ENCODE measurements at places on chromosomes 12 and 14. TPM values are rescaled to one million over a fixed set of nuclear protein-coding genes. Genes with fewer than 3 reads are reported as not detected.

TIGAR gene
- 45.0 TPM for total RNA-seq

CD27 gene
- not detected for total RNA-seq

DYNLL1 gene
- total RNA-seq = 634 TPM

BMP4 gene
- 2.2 TPM for total RNA-seq

DYRK2 gene
- total RNA-seq = 13.8 TPM

MSI1 gene
- 0.50 TPM for total RNA-seq

PTPRQ gene
- total RNA-seq = 0.01 TPM

ETFBKMT gene
- total RNA-seq = 0.40 TPM

RILPL2 gene
- 1.7 TPM for total RNA-seq

SLC10A1 gene
- total RNA-seq = not detected

ERP27 gene
- not detected for total RNA-seq

ALG10 gene
- 3.1 TPM for total RNA-seq

CRIP1 gene
- 1,412 TPM for total RNA-seq

CFAP54 gene
- 1.6 TPM for total RNA-seq

TAS2R8 gene
- not detected for total RNA-seq

GALNT6 gene
- total RNA-seq = 3.6 TPM

SALL2 gene
- total RNA-seq = 0.64 TPM

PRR13 gene
- 282 TPM for total RNA-seq

Data from A549 treated with ZK216348 at 1 μM for 4 hours (cell line).